ENCODE measurements at places on chromosomes 12 and 14. TPM values are rescaled to one million over a fixed set of nuclear protein-coding genes. Genes with fewer than 3 reads are reported as not detected.

The NEUROD4 gene
- not detected for total RNA-seq

The HOXC5 gene
- 0.27 TPM for total RNA-seq

The SMCO3 gene
- not detected for total RNA-seq

The EPYC gene
- total RNA-seq: not detected

The NKX2-1 gene
- not detected for total RNA-seq

The FAM90A1 gene
- total RNA-seq: not detected

The RIN3 gene
- total RNA-seq: 23.6 TPM

The RACGAP1 gene
- 13.4 TPM for total RNA-seq

The PTCSC3 gene
- total RNA-seq: not detected

The SLC24A4 gene
- not detected for total RNA-seq

The KRT82 gene
- total RNA-seq: not detected

The EIF2S3B gene
- total RNA-seq: not detected

The DAO gene
- not detected for total RNA-seq

The SERPINA4 gene
- total RNA-seq: not detected

The GLRX5 gene
- 11.6 TPM for total RNA-seq

The KLRC1 gene
- total RNA-seq: not detected

The CSAD gene
- 46.4 TPM for total RNA-seq

The CIROP gene
- not detected for total RNA-seq

The GARIN6 gene
- not detected for total RNA-seq

The AICDA gene
- not detected for total RNA-seq

The ALG10 gene
- total RNA-seq: 8.1 TPM

The OR6C2 gene
- total RNA-seq: 0.60 TPM

The TROAP gene
- 1.1 TPM for total RNA-seq

The OASL gene
- 13.9 TPM for total RNA-seq

The APEX1 gene
- 108 TPM for total RNA-seq

The YAF2 gene
- 22.7 TPM for total RNA-seq

The GLT1D1 gene
- not detected for total RNA-seq

The IKBIP gene
- 6.8 TPM for total RNA-seq

The TCP11L2 gene
- 8.0 TPM for total RNA-seq

The DEGS2 gene
- total RNA-seq: 33.2 TPM

The NOXRED1 gene
- total RNA-seq: 1.2 TPM

The ADGRD1 gene
- total RNA-seq: 8.3 TPM

The BCL11B gene
- 4.8 TPM for total RNA-seq

The PPTC7 gene
- total RNA-seq: 28.8 TPM

The AVPR1A gene
- total RNA-seq: 0.20 TPM

The TGM1 gene
- 96.5 TPM for total RNA-seq

The AKAP3 gene
- not detected for total RNA-seq
